Melanocyte of skin (primary cell): ENCODE measurements at places on chromosomes 2 and 18. TPM values are rescaled to one million over a fixed set of nuclear protein-coding genes. Genes with fewer than 3 reads are reported as not detected.

Gene CRYGB
- not detected in 2 replicates for total RNA-seq

Gene PSMG2
- 104 and 114 TPM in 2 replicates for total RNA-seq

Gene XDH
- total RNA-seq, result not detected in 2 replicates

Gene RAPGEF4
- total RNA-seq, result not detected in 2 replicates

Gene ARHGAP15
- 1.3 and 1.4 TPM in 2 replicates for total RNA-seq

Gene B4GALT6
- total RNA-seq, result 9.3 and 12.3 TPM in 2 replicates

Gene REEP1
- 0.34 TPM in 1 of 2 replicates, not detected in the other for total RNA-seq

Gene SPR
- total RNA-seq, result 41.5 and 47.0 TPM in 2 replicates

Gene TXNDC2
- total RNA-seq, result not detected in 2 replicates

Gene GPR39
- total RNA-seq, result 0.34 TPM in 1 of 2 replicates, not detected in the other

Gene PROC
- not detected in 2 replicates for total RNA-seq
